ENCODE measurements at places on chromosomes 2 and 18.

GRCh38 chr2:15943378-15944280, 3.3 kb downstream of the MYCN start:
- peak; percentile 36 for DNase-seq

DNA sequence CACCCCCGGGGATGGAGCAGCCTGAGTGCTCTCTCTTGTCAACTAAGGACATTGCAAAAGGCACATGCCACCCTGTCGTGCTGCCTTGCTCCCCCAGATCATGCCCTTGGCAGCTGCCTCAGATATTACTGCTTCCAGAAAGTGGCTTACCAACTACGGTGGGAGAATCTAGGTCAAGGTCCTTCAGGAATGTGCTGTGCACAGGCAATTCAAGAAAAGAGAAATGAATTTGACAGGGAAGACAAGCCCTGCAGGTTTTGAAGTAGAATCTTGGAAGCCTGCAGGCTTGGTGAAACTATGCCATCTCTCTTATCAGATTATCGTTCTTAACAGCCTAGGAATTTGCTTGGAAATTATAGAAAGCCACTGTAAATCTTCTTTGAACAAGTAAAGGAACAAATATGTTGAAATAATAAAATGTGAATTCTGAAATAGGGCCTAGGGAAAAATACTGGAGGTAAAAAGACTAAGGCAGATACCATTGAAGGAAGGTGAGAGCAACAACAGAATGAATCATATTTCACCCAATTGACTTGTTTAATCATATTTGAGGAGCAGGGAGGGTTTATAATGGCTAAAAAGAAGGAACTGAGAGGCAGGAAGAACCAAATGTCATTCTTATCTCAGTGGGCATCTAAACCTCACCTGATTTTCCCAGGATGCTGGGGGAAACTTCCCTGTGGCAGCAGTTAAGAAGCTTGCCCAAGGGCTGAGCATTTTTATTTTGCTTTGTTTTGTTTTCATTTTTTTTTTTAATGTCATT, 94.0 kb upstream of the GLS start:
- no peak for DNase-seq

- DNase-seq = no peak
Measured at GRCh38 chr2:180416627-180417026, 409.5 kb upstream of the CWC22 start.

DNA sequence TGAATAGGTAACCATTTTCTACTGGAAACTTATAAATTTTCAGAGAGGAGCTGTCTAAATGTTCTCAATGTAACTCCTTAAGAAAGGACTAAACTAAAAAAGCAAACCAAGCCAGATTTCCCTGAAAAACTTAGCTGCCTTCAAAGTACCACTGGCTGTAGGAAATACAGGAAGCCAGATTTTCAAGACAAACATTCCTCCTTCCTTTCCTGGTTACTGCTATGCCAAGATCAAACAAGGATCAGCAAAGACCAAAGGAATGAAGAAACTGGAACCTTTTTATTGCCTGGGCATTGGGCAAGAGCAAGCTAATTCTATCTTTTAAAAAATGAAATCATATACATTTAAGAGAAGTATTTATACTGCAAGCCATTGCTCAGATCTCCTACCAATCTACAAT, 212.7 kb downstream of the DYM start:
- DNase-seq = no peak

Measured in GM13976 (cell line).